ENCODE measurements at places on chromosomes 2 and 18. TPM values are rescaled to one million over a fixed set of nuclear protein-coding genes. Genes with fewer than 3 reads are reported as not detected.

NGEF gene
- total RNA-seq: 0.88 TPM

GPD2 gene
- total RNA-seq: 14.8 TPM

KCNS3 gene
- total RNA-seq: 7.2 TPM

ASB18 gene
- total RNA-seq: not detected

- DNase-seq: no peak
These were observed 35.6 kb downstream of the PDE6D start for GRCh38 chr2:231745303-231746038.

- DNase-seq: peak; percentile 84
These were observed 519 bp downstream of the TTL start for GRCh38 chr2:112482309-112483041.

DNA sequence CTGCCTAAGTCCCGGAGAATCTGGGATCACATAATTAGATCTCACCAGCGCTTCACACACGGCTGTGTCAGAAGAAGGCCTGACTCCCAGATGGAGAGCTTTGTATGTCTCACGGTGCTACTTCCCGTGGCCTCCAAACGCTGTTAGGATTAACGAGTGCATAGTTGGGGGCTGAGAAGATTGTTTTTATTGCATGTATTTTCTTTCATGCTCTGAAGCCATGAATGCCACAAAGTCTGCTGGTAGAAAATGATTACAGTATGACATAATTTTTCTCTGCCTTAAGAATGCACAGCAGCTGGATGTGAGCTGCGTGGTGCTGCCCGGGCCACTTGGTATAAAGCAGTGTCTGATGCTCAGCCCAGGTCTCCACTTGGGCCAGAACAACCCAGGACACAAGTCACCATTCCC, 166.5 kb downstream of the SEPTIN10 start:
- DNase-seq: peak; percentile 56

GRCh38 chr2:63378589-63378988, 209.7 kb downstream of the WDPCP start:
- no peak for DNase-seq

- DNase-seq: no peak
These were observed 231.1 kb downstream of the ANKRD30B start for GRCh38 chr18:14978962-14979535.

GRCh38 chr2:43360137-43360536, 133.7 kb upstream of the ZFP36L2 start:
- DNase-seq: no peak

GRCh38 chr2:11674983-11675382, 5.0 kb upstream of the NTSR2 start:
- peak; percentile 30 for DNase-seq

GRCh38 chr2:222804351-222804750, 56.5 kb upstream of the ACSL3 start:
- DNase-seq: no peak

- DNase-seq: no peak
These were observed 86.6 kb upstream of the ZFP36L2 start for GRCh38 chr2:43312755-43313641.

DNA sequence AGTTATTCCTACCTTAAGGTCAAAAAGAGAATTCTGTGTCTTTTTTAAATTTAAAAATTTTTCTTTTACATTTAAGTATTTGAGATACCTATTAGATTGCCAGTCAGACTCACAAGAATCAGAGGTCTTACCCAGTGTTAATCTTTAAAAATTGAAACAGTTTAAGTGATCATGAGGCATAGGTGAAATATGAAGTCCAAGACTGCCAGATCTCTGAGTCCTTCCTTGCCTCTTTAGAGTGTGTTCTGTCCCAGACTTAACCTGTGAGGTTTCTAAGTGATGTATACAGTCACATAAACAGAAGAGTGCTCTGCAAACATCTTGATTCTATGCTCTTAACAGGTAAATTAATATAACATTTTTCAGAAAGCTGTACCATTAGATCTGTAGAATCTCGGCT, 40.6 kb downstream of the ACTR3 start:
- no peak for DNase-seq

DNA sequence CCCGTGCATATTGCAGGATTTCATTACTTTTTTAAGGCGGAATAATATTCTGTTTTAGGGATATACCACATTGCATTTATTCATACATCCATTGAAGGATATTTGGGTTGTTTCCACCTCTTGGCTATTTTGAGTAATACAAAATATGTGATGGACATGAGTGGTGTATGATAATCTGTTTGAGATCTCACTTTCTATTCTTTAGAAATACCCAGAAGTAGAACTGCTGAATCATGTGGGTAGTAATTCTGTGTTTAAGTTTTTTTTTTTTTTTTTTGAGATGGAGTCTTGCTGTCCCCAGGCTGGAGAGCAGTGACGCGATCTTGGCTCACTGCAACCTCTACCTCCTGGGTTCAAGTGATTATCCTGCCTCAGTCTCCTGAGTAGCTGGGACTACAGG, 201.4 kb downstream of the NYAP2 start:
- DNase-seq: no peak

- peak; percentile 89 for DNase-seq
These were observed 162.3 kb downstream of the ACKR3 start for GRCh38 chr2:236731767-236732580.

DNA sequence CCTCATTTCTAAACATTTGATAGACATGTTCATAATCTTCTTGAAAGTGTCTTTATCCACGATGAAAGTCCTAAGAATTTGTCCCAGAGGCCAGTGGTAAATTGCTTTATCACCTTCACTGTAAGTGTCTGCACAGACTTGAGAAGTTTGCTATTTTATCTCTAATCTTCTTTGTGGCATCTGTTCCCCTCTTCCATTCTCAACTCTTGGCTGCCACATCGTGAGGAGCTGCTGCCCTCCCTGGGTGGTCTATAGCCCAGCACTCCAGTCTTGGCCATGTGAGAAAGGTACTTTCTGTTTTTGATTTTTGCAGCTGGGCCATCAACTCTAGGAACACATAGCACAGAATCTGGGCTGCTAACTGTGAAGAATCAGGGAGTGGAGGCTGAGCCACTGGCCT, 45.5 kb downstream of the SLC14A2 start:
- no peak for DNase-seq

DNA sequence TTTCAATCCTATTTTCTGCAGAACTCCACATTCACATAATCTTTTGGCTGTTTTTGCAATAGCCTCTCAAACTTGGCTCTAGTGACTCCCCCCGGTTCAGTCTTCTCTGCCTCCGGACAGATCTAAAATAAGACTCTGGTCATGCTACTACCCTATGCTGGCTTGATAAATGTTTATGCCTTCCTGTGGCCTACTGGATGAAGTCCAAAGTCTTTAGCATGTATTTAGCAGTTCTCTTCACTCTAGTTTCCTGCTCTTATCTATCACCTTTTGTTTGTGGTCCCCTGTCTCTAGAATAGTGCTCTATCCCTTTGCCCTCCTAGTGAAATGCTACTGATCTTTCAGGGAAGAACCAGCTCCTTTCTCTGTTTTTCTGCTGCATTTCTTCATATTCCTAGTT, 14.4 kb downstream of the ADCYAP1 start:
- DNase-seq: no peak

GRCh38 chr2:155203178-155203577, 504.7 kb downstream of the KCNJ3 start:
- DNase-seq: no peak

DNA sequence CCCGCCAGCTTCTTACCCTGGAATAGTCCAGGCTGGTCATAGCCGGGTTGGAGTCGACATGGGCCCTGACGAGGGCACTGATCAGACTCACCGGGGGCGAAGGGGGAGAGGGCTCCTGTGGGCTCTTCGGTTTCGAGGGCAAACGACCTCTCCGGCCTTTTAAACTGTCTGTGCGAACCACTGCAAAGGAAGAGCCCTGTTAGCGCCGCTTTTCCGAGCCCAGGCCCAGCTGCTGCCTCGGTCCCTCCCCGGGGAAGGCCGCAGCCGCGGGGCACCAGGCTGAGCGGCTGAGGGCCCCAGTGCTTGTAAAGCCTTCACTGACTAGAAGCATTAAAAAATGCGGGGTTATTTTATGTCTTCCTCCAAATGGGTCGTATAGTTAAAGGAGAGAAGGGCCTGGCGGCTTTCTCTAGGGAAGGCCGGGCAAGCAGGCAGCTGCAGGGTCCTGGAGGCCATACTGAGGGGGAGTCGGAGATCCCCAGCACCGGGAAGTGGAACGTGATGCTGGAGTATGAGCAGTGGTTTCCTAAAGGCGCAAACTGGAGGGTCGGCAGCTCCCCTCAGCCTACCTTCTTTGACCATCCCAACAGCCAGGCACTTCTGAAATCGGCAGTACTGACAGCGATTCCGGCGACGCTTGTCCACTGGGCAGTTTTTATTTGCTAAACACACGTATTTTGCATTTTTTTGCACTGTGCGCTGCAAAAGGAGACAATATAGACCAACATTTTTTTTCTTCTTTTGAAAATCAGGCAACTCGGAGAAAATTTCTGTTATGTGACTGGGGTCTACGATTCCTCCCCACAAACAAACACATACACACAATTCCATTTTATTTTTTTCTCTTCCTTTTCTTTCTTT, 4.5 kb downstream of the NR4A2 start:
- no peak for DNase-seq

GRCh38 chr2:202204855-202205254, 33.5 kb downstream of the SUMO1 start:
- no peak for DNase-seq
